HS-27A (cell line): ENCODE measurements at places on chromosomes 5 and 9.
A peak's percentile ranks its signal among the peaks of the same experiment; 100 is the strongest.

DNA sequence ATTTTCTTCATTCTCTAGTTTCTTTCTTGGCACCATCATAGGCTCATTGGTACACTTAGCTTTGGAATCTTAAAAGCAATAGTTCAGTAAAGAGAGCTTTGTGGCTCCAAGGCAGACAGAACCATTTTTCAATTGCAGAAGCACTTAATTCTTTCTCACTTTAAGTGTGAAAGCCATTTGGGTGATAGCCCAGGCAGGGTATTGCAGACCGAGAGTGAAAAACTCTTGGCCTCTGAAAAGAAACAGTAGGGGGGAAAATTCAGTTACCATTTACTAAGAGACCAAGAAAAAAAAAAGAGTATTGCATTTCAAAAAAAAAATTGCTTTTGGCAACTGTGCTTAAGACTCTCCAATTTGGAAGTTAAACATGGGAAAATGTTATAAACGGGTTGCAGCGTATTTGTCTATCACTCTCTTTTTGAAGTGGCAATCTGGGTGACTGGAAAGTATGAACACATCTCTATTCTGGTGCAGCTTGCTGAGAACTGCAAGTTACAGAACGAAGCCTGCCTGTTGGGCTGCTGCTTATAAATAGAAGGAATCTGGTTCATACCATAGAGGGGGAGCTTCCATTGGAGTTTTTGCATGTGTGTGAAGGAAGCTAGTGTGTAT is 170.5 kb downstream of the TLE4 start:
- DNase-seq = no peak

DNA sequence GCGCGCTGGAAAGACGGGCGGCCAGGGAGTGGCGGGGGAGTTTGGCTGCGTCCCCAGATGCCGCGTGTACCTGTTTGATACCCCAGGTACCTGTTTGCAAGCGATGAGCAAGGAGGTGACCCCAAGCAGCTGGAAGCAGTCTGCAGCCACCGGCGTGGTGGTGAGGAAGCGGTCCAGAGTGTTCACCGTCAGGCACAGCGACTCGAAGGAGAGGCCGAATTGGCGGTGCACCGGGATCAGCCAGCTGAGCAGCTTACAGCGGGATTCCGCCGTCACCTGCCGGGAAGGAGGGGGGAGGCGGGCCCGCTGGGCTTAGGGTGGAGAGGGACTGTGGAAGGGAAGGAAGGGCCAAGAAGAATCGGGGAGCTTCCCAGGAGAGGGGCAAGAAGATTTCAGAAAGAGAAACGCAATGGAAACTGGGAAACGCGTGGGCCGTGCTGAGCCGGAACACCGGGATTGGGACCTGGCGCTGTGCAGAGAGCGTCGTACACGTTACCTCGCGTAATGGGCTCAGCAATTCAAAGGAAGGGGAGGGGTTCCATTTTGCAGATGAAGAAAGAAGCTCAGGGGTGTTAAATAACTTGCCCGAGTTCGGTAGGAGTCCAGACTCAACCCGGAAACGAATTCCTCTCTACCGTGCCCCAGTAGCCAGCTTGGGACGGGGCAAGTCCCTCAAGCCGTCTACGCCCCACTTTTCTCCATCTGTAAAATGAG is 980 bp downstream of the CCNO start:
- peak; percentile 5 for DNase-seq

GRCh38 chr5:24320643-24321042 is 324.1 kb downstream of the CDH10 start:
- DNase-seq = no peak

GRCh38 chr9:76615177-76615603 is 149.0 kb upstream of the PCA3 start:
- DNase-seq = no peak

GRCh38 chr5:56815658-56816545 is 553 bp downstream of the MAP3K1 start:
- DNase-seq = no peak

GRCh38 chr5:89721931-89722330 is 687.6 kb downstream of the CETN3 start:
- DNase-seq = no peak

DNA sequence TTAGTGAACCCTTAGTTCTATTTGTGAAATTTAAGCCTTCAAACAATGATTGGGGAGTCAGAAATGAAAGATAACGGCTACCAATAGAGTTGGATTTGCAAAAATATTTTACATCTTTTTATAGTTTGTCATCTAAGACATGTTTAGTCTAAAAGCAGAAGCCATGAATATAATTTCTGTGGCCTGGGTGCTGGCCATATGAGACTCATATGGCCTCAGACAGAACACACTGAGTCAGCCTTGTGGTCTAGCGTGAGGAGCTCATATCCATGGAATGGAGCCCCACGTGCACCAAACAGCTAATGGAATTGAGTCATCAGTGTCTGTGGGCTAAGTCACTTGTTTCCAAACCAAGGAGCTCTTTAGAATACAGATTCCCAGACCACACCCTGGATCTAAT is 240.7 kb upstream of the NREP start:
- peak; percentile 90 for DNase-seq

GRCh38 chr5:107835096-107835495 is 164.4 kb upstream of the EFNA5 start:
- no peak for DNase-seq

DNA sequence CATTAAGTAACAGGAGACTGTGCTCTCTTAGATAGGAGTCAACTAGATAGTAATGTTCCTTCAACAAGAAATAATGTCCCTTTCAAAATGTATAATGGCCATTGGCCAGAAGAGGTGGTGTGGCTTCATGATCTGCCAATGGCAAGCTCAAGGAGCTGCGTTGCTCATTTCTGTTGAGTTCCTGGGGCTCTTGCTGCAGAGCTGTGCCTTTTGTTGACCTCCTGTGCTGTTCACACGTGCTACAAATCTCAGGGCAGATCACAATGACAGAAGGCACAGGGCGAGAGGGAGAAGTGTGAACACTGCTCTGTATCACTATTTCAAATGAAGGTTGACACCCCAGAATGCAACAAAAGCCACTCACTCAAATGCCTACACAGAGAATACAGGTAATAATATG is 16.0 kb upstream of the TBC1D2 start:
- DNase-seq = no peak

DNA sequence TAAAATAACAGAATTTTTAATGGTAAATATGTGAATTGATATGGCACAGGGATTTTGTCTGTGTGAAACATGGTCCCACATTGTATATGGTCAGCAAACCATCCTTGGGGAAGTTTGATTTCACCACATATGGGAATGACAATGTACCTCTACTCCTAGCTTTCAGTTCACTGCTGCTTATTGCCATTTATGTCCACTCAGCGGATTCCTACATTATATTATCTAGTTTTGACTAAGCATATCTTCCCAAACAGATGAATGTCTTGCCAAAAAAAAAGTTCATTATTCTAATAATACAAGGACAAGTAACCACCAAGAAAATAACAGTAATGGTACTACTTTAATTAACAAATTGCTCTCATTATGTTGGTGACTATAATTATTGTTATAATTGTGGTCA is 1521.6 kb downstream of the MAT2B start:
- DNase-seq = no peak

- DNase-seq = no peak
Observed at GRCh38 chr9:22643541-22643940, 196.9 kb downstream of the DMRTA1 start.

DNA sequence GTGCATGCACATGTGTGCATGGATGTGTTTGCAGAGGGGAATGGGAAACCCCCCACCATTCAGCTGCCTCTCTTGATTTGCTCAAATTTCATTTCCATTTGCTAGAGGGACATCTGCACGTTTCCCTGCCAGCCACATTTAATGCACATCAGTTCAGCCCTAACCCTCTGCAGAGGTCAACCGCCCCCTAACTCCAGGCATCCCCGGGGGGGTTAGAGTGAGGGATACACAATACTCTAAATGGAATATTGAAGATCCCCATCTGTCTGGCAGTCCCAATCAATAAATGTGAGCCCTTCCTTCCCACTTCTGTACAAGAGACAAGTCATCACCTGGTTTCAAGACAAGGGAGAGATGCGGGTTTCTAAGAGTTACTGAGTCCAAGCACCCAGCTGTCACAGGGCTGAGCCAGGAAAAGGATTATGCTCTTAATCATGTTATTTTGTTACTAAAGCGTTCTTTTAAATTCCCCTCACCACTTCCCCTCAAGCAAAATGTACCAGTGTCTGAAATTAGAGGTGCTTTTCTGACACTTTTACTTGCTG is 134.1 kb downstream of the SEMA6A start:
- no peak for DNase-seq

DNA sequence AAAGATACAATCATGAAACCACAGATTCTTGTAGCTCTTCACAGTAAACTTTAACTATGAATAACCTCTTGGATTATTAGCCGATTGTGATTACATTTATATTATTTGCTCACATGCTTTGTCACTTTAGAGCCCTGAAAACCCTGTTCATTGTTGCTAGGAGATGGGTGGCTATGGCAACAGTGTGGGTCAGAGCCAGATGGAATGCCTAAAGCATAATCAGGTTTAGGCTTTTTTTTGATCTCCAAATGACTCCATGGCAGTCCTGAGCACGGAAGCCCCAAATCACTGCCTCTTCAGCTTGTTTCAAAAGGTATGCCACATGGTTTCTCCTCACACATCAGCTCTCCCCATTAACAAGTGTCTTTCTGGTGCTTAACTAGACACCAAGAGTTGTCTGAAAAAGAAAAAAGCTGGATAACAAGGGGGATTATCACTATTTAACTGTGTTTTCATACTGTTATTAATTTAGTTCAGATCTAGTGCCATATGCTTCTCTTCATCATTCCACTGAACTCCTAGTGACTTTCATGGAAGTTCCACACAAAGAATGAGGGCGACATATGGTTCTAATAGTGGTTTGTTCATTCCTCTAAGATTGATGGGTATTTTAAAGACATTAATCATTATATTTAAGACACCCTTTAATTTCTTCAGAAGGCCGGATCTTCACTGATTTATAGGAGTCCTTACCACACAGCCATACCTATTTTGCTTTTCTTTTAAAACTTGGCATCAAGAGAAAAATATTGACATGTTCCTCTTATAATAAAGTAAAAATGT is 88.8 kb upstream of the PAM start:
- DNase-seq = no peak

DNA sequence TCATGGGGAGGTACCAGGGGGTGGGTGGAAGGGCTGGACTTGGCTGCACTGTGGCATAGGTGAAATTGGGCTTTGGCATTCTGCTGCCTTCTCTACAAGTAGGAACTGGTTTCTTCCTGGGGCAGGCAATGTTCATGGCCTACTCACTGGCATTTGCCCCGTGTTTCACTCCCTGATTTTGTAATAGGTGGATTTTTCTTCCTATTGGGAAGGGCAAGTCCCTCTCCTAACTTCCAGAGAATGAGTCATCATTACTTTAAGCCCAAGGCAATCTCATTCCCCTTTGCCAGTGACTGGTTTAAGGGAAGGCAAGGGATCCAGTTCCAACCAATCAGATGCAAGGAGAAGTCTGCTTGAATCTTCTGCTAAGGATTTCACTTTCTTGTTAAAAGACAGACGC is 67.9 kb upstream of the ANKRD55 start:
- no peak for DNase-seq

GRCh38 chr9:113966394-113966793 is 90.3 kb downstream of the ZNF618 start:
- DNase-seq = no peak

- DNase-seq = no peak
Observed at GRCh38 chr5:55231919-55232270, 1.5 kb downstream of the CCNO start.

DNA sequence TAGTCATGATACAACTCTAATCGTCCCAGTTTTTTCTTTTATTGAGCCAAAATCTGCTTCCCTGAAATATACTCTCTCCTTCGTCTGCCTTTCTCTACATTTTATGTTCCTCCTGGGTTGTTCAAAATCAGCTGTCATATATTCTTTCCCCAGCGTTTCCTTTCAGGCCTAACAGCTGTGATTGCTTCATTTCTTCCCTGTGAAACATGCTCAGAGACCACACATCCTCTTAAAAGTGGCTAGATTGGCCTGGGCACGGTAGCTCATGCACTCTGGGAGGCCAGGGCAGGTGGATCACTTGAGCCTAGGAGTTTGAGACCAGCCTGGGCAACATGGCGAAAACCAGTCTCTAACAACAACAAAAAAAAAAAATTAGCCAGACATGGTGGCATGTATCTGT is 25.1 kb downstream of the NFX1 start:
- no peak for DNase-seq

- no peak for DNase-seq
Observed at GRCh38 chr5:171609806-171610452, 175.7 kb upstream of the SMIM23 start.

- no peak for DNase-seq
Observed at GRCh38 chr5:135225856-135226560, 173.0 kb downstream of the MACROH2A1 start.

GRCh38 chr5:129173771-129174170 is 79.2 kb downstream of the ISOC1 start:
- DNase-seq = no peak

DNA sequence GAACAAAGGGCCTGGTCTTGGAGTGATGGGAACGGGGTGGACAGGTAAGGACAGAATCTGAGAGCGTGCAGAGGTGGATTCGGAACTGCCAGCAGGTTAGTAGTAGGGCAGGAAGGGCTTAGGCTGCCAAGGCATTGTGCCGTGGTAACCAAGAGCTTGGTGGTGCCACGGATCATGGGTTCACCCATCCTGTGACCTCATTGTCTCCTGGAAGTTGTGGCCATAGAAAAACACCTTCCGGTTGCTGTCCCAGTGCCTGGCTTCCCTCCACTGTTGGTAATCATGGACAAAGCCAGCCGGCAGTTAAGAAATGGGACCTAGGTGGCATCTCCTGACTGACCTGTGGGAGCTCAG is 42.5 kb upstream of the CFAP157 start:
- no peak for DNase-seq

- no peak for DNase-seq
Observed at GRCh38 chr9:84697509-84698114, 28.1 kb downstream of the NTRK2 start.

DNA sequence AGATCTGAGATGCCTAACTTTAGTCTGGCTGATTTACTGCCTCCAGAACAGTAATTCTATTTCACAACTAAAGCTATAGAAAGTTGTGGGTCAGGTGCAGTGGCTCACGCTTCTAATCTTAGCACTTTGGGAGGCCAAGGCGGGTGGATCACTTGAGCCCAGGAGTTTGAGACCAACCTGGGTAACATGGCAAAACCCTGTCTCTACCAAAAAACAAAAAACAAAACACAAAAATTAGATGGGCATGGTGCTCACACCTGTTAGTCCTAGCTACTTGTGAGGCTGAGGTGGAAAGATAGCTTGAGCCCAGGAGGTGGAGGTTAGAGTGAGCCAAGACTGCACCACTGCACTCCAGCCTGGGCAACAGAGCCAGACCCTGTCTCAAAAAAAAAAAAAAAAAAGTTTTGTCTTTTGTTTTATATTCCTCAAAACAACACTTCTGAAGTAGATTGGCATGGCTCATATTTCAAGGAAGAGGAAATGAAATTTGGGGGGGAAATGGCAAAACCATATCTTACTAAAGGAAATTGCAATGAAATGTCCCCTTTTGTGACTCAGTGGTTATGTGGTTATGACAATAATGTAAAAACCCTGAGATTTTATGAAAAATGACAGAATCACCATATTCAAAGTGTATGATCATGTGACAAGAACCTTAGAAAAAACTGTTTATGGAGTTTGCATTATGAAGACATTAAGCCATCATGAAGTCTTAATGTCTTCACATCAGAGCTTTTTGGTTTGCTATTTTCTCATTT is 16.2 kb downstream of the FNBP1 start:
- DNase-seq = no peak
